PC-3 (cell line): ENCODE measurements at places on chromosomes 13 and 19. TPM values are rescaled to one million over a fixed set of nuclear protein-coding genes. Genes with fewer than 3 reads are reported as not detected.

DNA sequence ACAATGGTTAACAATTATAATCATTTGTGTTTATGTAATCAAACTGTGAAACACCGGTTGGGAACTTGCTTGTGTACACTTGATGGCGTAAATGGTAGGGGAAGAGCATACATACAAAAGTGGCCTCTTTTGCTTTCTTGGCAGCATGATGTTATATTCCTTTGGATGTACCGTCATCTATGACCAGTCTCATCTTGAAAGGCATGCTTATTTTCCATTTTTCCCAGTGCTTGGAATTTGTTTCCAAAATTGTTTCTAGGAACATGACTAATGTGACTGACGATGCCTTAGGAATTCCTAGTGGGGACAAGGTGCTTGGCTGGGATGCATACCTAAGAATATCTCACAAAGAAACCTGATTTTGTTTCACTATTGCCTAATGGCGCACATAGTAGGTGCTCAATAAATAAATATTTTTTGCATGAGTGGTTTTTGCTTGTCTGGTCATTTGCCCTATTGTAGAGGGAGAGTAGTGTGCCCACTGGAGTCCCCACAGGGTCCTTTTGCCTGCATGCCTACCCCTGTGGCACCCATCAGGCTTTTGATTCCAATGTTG, 45.5 kb downstream of the SAE1 start:
- H3K4me1 ChIP-seq: no peaks in the 10 kb centered on the region
- peaks cover 13% of the 10 kb centered on the region; the same call in 1 of the 2 replicates for H3K36me3 ChIP-seq
- no peak overlapping the region for H3K27ac ChIP-seq
- H3K27me3 ChIP-seq: no peaks in the 10 kb centered on the region
- no peak overlapping the region for H3K4me3 ChIP-seq

GRCh38 chr13:49329831-49330545, 82.3 kb downstream of the CDADC1 start:
- H3K27ac ChIP-seq: no peak overlapping the region
- no peaks in the 10 kb centered on the region for H3K27me3 ChIP-seq
- DNase-seq: no peak
- H3K36me3 ChIP-seq: no peaks in the 10 kb centered on the region

GRCh38 chr19:3849092-3849491, 19.7 kb downstream of the ZFR2 start:
- H3K4me3 ChIP-seq: no peak overlapping the region
- no peaks in the 10 kb centered on the region for H3K27me3 ChIP-seq
- peak; percentile 67 for DNase-seq

Gene PHF11
- 7.1 and 7.9 TPM in 2 replicates for total RNA-seq

Gene SLC25A41
- 0.26 TPM in 1 of 2 replicates, not detected in the other for total RNA-seq

- no peaks in the 10 kb centered on the region for H3K27me3 ChIP-seq
- H3K27ac ChIP-seq: no peak overlapping the region
- no peaks in the 10 kb centered on the region for H3K36me3 ChIP-seq
- no peak overlapping the region for H3K4me3 ChIP-seq
- DNase-seq: no peak
Observed at GRCh38 chr13:68628994-68629393, 1398.9 kb upstream of the PCDH9 start.

Gene CYP2F1
- total RNA-seq: not detected in 2 replicates

Gene MRPL54
- 73.9 and 80.8 TPM in 2 replicates for total RNA-seq

DNA sequence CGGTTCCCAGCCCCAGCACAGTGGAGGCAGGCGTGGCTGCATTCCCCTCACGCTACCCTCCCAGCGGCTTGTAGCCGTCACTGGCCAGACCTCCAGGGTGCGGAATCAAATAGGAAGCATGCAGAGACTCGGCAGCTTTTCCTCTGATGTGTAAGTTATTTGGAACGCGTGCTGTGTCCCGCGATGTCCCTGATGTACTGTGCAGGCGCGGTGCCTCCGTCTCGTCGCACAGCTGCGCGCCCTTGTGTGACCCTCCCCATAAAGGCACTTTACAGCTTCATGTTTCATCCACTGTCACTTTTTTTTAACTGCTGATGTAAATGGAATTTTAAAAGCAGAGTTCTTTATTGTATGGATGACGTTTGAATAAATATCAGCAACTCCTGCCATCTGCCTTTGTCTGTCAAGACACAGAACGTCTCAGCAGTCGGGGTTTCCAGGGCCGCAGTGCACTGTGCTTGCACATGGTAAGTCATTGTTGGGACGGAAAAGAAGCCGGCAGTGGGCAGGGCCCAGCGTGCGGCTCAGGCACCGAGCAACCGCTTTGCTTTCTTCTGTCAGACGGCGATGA, 7.3 kb upstream of the F7 start:
- H3K27ac ChIP-seq: no peak overlapping the region
- H3K4me1 ChIP-seq: no peaks in the 10 kb centered on the region
- H3K36me3 ChIP-seq: no peaks in the 10 kb centered on the region
- H3K4me3 ChIP-seq: no peak overlapping the region
- no peaks in the 10 kb centered on the region for H3K27me3 ChIP-seq
